ENCODE measurements at places on chromosomes 13 and 19.
A peak's percentile ranks its signal among the peaks of the same experiment; 100 is the strongest.

DNA sequence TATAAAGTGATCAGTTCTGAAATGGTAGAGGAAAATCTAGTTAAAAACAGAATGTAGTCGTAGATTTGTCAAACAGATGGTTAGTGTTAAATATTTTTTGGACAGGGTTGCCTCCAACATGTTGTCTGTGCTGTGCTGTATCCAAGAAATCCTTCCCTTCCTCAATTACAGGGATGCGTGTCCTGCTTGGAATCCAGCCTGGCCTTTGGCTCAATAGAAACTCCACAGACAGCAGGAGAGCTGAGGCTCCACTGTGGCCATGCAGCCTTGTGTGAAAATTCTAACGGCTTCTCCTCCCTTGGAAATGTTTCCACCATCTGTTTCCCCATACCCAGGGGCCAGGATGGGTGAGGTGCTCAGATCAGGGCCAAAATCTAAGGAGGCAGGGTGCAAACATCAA is 67.7 kb upstream of the USP29 start:
- no peak for DNase-seq

- DNase-seq = no peak
These were observed 320.7 kb downstream of the DIAPH3 start for GRCh38 chr13:59843040-59843439.

GRCh38 chr13:80755910-80756309 is 415.0 kb upstream of the SPRY2 start:
- no peak for DNase-seq

DNA sequence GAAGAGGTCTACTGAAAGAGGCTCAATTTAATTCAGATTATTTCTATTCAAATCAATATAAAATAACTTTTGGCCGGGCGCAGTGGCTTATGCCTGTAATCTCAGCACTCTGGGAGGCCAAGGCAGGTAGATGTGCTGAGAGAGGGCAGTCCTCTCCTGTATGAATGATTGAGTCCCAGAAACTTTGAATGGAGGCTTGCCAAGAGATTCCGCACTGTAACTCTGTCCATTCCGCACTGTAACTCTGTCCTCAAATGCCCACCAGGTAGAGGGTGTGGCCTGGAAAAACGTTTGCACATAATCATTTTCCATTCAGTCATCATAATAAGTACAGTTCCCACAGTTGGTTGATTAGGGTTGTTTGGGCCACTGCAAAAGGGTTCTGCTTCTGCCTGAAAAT is 274.7 kb upstream of the SOX21 start:
- no peak for DNase-seq

DNA sequence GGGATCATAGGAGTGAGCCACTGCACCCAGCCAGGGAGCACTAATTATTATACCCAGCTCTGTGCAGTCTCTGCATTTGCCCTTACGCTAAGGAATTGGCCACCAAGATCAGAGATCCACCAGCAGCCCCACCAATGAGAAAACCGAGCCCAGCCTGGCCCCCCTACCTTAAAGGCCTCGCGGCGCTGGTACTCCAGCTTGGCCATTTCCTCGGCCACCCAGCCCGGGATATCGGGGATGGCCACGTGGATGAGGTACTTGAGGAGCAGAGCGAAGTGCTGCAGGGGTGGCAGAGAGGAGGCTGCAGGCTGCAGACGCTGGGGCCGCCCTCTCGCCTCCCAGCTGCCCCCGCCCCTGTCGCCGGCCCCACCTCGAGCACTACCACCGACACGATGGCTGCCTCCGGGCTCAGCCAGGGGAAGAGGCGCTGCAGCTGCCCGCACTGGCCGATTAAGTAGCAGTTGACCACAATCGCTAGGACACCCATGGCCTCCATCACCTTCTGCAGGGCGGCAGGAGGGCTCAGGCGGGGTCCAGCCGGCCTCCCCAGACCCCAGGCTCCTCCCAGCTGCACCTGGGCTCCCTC is 7.5 kb downstream of the ANO8 start:
- DNase-seq = no peak

- DNase-seq = no peak
These were observed 1.3 kb downstream of the TNFSF14 start for GRCh38 chr19:6668691-6669090.

GRCh38 chr13:90552702-90553101 is 794.8 kb upstream of the MIR17HG start:
- no peak for DNase-seq

- peak; percentile 87 for DNase-seq
These were observed 10.4 kb upstream of the JUND start for GRCh38 chr19:18291590-18292461.

GRCh38 chr13:40993987-40994386 is 25.1 kb downstream of the ELF1 start:
- DNase-seq = no peak

DNA sequence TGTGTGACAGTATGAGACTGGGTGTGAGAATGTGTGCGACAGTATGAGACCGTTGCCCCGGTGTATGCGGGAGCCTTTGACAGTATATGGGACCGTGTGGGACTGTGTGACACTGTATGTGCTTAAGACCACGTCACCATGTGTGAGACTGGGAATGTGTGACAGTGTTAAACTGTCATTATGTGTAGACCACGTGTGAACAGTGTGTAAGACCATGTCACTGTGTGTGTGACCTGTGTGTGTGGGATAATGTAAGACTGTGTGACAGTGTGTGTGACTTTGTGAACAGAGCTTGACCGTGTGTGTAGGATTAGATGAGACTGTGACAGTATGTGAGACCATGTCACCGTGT is 549 bp downstream of the ZNF583 start:
- no peak for DNase-seq

DNA sequence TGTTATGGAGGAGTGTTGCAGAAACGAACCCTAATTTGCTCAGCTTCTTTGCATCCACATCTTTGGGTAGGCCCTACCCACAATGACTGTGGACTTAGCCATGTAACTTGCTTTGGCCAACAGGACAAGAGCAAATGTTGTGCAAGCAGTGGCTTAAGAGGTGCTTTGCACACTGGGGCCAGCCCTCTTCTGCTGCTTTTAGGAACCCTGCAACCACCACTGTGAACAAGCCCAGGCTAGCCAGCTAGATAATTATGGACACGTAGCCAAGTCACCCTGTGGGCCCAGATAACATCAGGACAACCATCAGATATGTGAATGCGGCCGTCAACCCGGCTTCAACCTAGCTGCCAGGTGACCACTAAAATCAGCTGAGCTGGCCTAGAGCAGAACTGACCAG is 17.1 kb downstream of the C19orf47 start:
- DNase-seq = no peak

- no peak for DNase-seq
These were observed 9.4 kb downstream of the AP1M1 start for GRCh38 chr19:16207063-16207462.

DNA sequence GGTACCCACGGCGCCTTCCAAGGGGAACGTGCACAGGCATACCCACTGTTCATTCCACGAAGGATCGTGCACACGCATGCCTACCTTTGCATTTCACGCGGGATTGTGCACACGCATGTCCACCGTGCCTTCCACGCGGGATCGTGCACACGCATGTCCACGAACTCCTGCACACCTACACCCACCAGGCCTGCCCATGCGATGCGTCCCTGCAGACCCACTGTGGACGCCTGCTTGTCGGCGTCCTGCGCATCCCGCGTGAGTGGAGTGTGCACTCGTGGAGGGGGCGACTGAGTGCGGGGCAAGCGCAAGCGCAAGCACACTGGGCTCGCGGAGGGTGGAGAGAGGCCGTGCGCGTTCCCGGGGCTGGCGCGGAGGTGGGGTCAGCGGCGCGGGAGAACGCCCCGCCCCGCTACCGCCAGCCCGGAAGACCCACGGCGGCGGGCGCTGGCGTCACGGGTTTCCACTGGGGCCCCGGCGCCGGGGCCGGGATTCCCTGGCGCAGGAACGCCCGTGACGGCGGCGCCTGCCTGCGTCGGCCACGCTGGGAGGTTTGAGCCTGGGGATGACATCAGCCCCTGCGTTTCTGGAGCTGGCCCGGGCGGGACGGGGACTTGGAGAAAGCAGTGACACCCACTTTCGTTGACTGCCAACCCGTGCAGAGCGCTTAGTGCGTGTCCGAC is 18.7 kb downstream of the GADD45B start:
- peak; percentile 89 for DNase-seq

- DNase-seq = peak; percentile 6
These were observed 17.2 kb downstream of the KCNC3 start for GRCh38 chr19:50311723-50312635.

- DNase-seq = no peak
These were observed 225.1 kb downstream of the EFNB2 start for GRCh38 chr13:106310291-106310865.

DNA sequence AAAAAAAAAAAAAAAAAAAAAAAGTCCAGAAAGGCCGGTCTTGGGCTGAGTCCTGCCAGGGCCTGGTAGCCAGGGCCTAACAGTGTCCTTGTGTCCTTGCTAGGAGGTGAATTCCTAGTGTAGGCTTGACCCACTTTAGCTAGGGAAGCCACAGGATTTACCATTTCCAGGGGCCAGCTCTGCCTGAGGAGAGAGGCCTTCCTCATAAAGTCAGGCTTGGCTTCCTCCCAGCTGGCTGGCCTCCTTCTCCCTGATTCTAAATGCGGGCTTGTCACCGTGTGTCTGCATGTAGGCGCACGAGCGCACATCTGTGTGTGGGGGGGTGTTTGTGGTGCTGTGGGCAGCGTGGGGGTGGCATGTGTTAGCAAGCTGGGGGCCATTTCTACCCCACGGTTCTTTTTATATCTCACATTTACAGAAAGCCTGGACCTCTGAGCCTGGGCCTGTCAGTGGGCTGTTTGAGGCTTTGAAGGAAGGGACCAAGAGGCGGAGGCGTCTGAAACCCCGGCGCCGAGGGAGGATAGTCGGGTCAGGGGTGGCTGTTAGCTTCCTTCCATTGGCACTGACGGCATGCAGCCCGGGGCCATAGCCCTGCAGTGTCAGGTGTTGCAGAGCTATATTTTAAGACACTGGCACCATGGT is 31.7 kb downstream of the IER2 start:
- peak; percentile 66 for DNase-seq

All from fibroblast of skin of right biceps (primary cell).